Thymus (tissue), 14 donors: ENCODE measurements at places on chromosomes 12 and 14. TPM values are rescaled to one million over a fixed set of nuclear protein-coding genes. Genes with fewer than 3 reads are reported as not detected.

LHX5 gene
- 0.05 TPM for polyA plus RNA-seq

- DNase-seq, result no peak
Observed at GRCh38 chr12:12715459-12716150, 1.6 kb upstream of the CDKN1B start.

DNA sequence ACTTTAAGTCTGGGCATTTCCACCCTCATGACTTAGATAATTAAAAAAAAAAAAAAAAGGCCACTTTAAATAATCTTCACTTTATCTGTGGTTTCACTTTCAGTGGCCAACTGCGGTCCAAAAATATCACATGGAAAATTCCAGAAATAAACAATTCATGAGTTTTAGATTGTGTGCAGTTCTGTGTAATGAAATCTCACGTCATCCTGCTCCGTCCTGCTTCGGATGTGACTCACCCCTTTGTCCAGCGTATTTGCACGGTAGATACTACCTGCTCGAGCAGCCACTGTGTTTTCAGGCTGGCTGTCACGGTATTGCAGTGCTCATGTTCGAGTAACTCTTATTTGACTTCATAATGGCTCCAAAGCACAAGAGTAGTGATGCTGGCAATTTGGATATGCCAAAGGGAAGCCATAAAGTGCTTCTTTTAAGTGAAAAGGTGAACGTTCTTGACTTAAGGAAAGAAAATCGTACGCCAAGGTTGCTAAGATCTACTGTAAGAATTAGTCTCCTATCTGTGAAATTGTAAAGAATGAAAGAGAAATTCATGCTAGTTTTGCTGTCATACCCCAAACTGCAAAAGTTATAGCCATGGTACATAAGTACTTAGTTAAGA lies 2.4 kb downstream of the E2F7 start:
- DNase-seq, result no peak

GRCh38 chr14:50040401-50040775 lies 76.0 kb downstream of the VCPKMT start:
- no peak for DNase-seq

DNA sequence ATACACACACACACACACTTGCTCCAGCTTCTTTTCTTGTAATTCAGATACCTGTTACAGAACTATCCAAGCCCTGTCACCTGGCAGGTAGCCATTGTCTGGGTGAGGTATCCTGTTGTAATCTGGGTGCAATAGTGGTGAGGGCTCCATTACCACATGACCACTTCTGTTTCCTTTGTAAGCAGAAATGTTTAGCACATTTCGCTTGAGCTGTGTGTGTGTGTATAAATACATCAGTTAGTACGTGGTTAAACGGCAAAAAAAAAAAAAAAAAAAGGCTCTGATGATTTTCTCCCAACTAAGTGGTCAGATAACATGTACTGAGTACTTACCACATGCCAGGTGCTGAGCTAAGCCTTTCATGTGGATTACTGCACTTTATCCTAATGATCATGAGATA lies 129.3 kb upstream of the SSTR1 start:
- DNase-seq, result no peak
